ENCODE measurements at places on chromosomes 13 and 19.

- DNase-seq = no peak
Measured at GRCh38 chr13:79723519-79724024, 242.6 kb downstream of the NDFIP2 start.

- DNase-seq = no peak
Measured at GRCh38 chr19:35029737-35030256, 473 bp upstream of the SCN1B start.

DNA sequence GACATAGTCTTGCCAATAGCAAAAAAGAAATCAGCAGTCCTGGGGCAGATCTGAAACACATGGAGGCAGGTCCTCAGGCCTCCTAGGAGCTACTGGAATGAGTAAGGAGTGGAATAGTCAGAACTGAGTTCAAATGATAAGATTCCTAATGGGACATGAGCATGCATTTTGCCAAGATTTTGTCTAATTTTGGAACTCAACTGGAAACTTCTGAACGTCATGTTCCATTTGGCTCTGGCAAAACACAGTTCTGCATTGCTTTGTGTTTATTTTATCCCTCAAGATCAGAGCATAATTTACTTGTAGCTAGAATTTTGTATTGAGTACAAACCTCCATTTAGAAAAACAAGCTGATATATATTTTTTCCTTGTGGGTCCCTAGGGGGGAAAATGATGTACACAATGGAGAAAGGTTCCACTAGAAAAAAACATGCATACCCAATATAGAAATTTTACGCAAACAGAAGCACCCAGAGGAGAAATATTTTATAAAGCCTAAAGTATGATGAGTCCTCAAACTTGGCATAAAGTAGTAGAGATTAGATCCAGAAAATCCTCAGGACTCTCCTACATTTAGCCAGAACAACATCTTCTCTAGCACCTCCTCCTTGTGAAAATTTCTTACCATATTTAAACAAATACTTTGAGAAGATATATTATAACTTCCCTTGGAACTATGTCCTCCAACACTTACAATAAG, 149.0 kb upstream of the SERP2 start:
- DNase-seq = peak; percentile 65

GRCh38 chr19:1060689-1061088, 6.3 kb upstream of the ARHGAP45 start:
- DNase-seq = no peak

- peak; percentile 87 for DNase-seq
Measured at GRCh38 chr19:53927739-53928138, 18.7 kb downstream of the CACNG7 start.

DNA sequence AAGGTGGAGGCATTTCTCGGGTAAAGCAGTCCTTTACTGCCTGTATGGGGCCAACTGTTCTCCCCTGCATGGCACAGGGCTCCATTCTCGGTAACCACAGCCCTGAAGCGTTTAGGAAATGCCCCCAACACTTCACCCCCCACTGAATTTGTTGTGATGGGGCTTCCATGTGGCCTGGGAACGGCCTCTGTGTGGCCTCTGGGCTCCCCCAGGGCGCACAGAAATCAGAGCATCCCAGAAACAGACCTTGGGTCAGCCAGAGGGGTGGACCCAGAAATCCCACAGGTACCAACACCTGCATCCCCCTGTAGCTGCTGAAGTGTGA, 153.7 kb upstream of the VSTM2B start:
- DNase-seq = no peak

GRCh38 chr13:35855531-35856019, 275.6 kb downstream of the DCLK1 start:
- DNase-seq = no peak

DNA sequence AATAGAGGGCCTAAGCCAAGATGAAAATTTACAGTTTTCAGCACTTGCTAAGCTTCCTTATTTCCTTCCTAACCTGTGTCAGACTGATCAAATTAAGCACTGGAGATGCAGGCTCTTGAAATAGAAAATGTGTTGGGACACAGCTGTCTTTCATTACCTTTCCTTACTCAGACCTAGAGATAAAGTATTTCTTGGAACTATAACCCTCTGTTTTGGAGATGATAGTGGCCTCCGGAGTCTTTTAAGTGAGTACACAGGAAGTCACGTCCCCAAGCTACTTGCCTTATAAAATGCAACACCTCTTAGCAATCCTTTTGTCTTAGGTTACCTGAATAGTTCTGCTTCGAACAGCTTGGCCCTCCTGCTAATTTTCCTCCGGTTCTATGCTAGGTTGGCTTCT, 12.4 kb upstream of the AKAP11 start:
- DNase-seq = no peak

DNA sequence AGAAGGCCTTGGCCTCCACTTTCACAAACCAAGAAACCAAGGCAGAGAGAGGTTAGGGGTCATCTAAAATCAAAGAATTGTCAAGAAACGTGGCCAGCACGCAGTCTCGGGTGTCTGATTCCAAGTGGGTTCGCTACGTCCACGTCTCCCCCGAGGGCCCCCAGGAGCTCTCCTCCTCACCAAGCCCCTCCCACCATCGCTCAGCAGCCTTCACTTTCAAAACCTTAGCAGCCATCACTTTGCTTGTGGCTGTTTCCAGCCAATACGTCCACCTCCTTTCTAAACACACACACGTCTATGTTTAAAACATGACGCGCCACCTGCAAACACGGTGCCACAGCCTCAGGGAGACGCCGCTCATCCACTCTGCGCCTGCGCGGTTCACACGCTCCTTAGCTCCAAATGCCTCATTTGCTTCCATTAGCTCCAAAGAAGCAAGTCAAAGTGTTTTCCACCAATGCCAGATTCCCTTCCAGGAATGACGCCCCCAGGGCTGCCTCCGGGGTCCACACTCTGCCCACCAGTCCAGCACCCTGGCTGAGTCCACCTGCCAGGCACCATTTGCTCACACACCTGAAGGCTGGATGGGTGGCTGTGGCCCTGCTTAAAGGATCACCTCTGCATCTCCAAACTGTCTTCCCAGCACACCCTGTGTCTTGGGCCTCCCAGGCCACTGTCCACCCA, 5.5 kb downstream of the RASA3 start:
- DNase-seq = no peak

DNA sequence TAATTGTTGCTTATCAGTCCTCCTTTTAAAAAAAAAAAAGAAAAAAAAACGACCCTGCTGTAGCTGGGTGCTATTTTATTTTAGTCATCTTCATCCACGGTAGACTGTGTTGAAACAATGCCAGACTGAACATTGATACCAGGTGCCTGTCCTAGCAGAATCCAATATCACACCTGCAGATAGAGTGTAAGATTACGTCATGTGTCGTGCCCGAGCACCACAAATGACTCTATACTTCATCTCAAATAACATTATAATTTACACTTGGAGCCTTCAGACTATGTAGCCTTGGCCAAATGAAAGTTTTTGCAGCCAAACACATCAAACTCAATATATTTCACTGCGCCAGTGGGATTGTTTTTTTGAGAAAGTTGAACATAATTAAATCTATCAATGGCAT, 410.6 kb downstream of the FGF9 start:
- DNase-seq = no peak

DNA sequence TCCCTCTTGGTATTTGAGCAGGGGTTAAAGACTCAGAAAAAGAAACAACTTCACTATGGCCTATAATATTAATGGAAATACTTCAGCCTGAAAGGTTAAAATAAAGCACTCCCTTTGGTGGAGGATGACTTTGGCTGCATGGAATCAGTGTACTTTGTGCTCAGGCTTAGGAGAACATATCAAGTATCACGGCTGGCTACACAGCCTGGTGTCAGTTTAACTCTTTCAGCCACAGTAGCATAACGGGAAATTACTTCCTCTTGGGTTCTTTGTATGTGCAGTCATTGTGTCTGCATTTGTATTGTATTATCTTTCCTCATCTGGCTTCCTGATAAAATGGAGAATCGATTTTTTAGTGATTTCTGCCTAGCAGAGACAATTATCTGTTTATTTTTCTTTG, 239.0 kb downstream of the GGACT start:
- DNase-seq = no peak

Data from stomach (tissue), 19 donors.